DMS 273 treated with DMSO at 0.1 percent for 48 hours (cell line): ENCODE measurements at places on chromosomes 3 and 15.

DNA sequence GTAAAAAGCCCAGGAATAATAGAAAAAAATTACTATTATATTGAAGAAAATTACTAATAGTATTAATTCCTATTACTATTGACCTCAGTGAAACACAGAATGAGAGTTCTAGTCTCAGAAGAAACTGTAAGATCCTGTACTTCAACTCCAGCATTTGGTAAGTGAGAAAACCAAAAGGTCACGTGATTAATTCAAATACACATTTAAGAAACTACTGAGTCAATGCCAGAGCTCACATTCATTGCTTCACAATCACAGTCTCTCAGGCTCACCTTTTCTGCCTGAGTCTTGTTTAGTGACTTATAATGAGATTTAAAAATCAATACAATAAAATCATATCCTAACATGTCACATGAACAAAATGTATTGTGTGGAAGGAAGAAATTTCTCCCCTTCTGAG, 556.1 kb downstream of the FGF12 start:
- no peak for DNase-seq

DNA sequence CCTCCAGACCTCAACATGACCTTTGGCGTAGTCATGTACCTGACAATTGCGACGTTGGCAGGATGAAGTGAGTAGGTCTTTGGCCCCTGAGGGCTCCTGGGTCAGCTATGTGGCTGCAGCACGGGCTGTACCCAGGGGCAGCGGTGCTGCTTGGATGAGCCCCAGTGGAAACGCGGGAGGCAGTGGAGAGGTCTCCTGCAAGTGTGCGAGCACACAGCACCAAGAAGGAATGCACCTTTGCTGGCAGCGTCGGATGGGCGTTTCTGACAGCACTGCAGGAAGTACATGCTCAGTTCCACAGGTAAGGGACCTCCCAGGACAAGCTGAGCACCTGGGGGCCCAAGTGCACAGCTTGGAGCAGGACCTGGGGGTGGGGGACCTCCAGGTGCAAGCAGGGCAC, 67.4 kb upstream of the UNC13C start:
- DNase-seq, result no peak

GRCh38 chr3:127221037-127221436, 28.1 kb downstream of the PRR23E start:
- DNase-seq, result no peak

DNA sequence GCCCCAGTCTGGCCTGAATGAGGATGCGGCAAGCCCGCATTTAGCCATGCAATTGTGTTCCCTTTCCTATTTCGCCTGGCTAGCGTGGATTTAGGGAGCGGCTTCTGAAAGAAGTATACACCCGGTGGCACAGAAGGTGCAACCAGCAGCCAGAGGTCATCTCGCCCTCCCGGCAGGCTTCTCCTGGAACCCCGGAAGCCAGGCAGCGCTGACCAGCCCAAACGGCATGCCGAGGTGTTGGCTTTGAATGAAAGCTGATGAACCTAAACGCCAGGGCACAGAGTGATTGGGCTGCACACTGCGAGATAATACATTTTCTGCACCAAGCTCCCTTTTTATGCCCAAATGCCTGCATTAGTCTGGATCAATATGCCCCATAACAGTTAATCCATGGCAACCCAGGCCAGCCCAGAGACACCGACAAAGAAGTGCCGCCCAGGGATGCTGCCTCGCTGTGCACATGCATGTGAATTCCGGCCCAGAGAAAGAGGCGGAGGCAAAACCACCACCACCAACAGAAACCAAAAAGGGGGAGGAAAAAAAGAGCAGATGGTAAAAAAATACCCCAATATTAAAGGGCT, 1.4 kb downstream of the SRGAP3 start:
- no peak for DNase-seq

- DNase-seq, result no peak
Measured at GRCh38 chr3:60017631-60018030, 967.8 kb upstream of the CFAP20DC start.

DNA sequence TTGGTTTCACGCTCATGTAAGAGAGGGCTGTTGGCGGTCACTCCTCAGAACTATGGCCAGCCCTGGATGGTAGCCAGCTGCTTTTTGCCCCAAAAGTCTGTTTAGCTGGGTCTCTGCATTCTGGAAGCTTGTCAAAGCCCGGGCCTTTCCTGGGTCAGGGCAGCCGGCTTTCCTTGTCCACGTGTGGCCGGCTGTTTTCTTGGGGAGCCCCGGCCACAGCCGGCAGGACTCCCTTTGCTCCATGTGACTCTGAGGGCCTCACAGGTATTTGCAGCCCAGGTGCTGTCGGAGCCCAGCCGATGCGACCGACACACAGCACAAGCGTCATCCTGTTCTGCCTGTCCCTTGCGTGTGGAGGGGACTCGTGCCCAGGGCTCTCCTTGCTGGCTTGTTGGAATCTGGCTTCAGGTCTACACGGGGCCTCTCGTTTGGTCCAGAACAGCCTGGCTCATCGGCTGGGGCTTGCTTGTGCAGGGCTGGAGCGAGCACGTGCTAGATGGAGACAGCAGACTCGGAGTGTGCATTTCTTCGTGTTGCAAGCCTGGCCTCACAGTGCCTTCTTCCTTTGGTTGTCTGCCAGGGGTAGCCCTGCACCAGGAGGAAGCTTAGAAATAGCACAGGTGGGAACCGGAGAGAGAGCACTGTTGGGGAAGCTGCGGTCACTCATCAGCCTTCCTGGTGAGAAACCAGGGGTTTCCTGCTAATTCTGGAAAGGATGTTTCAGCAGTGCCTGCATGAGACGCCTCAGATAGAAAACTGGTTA, 51.5 kb downstream of the PGPEP1L start:
- DNase-seq, result no peak

DNA sequence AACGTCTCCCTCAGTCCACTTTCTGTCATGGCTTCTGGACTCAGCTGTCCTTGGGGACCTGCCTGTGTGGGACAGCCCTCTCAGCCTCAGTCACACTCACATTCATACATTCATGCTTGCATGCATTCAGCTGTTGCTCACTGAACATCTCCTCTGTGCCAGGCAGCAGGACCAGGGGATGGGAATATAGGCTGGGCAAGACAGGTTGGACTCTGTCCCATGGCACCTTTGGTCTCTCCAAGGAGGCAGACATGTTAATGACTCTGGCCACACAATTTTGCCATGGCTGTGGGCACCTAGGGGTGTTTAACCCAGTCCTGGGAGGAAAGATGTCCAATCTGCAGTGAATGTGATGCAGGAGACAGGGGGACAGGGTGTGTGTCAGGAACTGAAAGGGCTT, 7.8 kb upstream of the DNAH1 start:
- DNase-seq, result no peak
